ENCODE measurements at places on chromosomes 1 and 21. TPM values are rescaled to one million over a fixed set of nuclear protein-coding genes. Genes with fewer than 3 reads are reported as not detected.

The IQCC gene
- total RNA-seq: 1.7 TPM

The GBP3 gene
- total RNA-seq: 45.8 TPM

The HAO2 gene
- total RNA-seq: 10.0 TPM

The CFAP57 gene
- total RNA-seq: not detected

The DDAH1 gene
- total RNA-seq: 3.4 TPM

The TCHH gene
- total RNA-seq: not detected

All from melanocyte of skin (primary cell).